ENCODE measurements at places on chromosomes 11 and 22. TPM values are rescaled to one million over a fixed set of nuclear protein-coding genes. Genes with fewer than 3 reads are reported as not detected.

Gene FGF3
- not detected for total RNA-seq

Gene NXPE2
- total RNA-seq: not detected

Gene TBX10
- total RNA-seq: not detected

Gene NLRP14
- not detected for total RNA-seq

Gene MRPL49
- total RNA-seq: 68.8 TPM

Gene POTEH
- total RNA-seq: not detected

Gene KRTAP5-8
- not detected for total RNA-seq

Gene OR4P4
- total RNA-seq: not detected

Gene PKP3
- 41.0 TPM for total RNA-seq

Gene SLC6A5
- total RNA-seq: not detected

Gene OR10S1
- not detected for total RNA-seq

Gene OR51E2
- not detected for total RNA-seq

Gene THRSP
- total RNA-seq: not detected

Gene PRODH
- 1.4 TPM for total RNA-seq

Gene MRGPRE
- total RNA-seq: not detected

Gene RIMBP3B
- total RNA-seq: 0.71 TPM

Gene HPX
- 0.27 TPM for total RNA-seq

Gene CLDN25
- total RNA-seq: not detected

Gene MPPED2
- total RNA-seq: not detected

Gene GVQW3
- total RNA-seq: 1.4 TPM

Gene POU2AF1
- total RNA-seq: not detected

Gene MAJIN
- not detected for total RNA-seq

Gene AMOTL1
- 7.8 TPM for total RNA-seq

Gene MYEOV
- total RNA-seq: 124 TPM

Gene PLA2G3
- not detected for total RNA-seq

Gene SELENOM
- 71.9 TPM for total RNA-seq

Gene SLC22A12
- total RNA-seq: not detected

Gene ART5
- total RNA-seq: 0.43 TPM

Gene CACNA1I
- 0.06 TPM for total RNA-seq

Gene OR5A2
- total RNA-seq: not detected

Gene CCDC87
- 0.61 TPM for total RNA-seq

Gene TMEM191C
- total RNA-seq: 1.4 TPM

Gene SERPIND1
- total RNA-seq: not detected

Gene MMP7
- total RNA-seq: 22.1 TPM

Gene CCDC188
- not detected for total RNA-seq

Gene UBQLN3
- total RNA-seq: not detected

Gene DPAGT1
- 31.6 TPM for total RNA-seq

Gene SLC35E4
- total RNA-seq: 5.0 TPM

Gene PGGHG
- 6.8 TPM for total RNA-seq

Gene SLC22A6
- total RNA-seq: not detected

Gene P2RY6
- total RNA-seq: 7.5 TPM

Gene CSNK2A3
- total RNA-seq: 1.9 TPM

Data from A549 treated with Mapracorat at 1 μM for 4 hours (cell line).